ENCODE measurements at places on chromosomes 5 and 9.
A peak's percentile ranks its signal among the peaks of the same experiment; 100 is the strongest.

DNA sequence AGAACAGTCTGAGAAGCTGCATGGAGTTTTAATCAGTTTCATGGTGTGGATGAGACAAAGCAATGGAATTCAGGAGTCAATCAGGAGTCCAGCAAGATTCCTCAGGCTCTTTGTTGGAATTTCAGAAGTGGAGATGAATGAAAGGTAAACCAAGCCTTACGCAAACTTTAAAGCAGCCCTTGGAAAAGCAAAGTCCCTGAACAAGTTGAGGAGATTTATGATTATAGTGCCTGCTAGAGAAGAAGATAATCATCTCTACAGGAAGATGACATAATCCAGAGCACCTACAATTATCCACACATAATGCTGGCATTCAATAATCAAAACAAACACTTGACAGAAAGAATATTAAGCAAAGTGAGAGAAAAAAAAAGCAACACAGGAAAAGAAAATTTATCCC lies 1380.1 kb upstream of the NUDT12 start:
- DNase-seq = no peak

DNA sequence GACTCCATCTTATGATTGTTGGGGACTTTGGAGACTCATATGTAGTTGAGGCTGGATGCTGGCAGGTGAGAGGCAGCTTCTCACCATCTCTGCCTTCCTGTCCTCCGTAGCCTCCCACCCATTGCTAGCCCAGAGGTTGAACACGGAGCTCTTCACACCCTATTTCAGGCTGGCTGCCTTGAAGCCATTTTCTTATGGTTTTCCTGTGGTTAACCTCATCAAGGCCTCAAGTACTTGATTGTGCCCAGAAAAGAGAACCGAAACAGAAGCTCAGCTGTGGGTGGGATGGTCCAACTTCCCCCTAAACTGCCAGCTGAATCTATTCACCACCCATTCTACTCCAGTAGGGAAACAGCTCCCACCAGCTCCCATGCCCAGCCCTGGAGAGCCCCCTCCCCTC lies 102.9 kb downstream of the LIFR start:
- no peak for DNase-seq

DNA sequence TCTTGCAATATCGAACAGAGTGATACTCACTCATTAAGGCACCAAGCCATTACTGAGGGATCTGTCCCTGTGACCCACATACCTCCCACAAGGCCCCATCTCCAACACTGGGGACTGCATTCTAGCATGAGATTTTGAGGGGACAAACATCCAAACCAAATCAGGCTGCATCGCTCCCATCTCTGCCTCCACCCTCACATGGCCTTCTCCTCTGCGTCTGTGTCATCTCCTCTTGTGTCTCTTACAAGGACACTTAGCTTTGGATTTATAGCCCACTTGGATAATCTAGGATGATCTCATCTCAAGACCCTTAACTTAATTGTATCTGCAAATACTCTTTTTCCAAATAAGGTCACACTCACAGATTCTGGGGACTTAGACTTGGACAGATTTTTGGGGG lies 284.4 kb upstream of the DAP start:
- no peak for DNase-seq

- no peak for DNase-seq
These were observed 103.0 kb downstream of the PCSK5 start for GRCh38 chr9:75993434-75993833.

- no peak for DNase-seq
These were observed 224.6 kb downstream of the DRD1 start for GRCh38 chr5:175219366-175219765.

- no peak for DNase-seq
These were observed 145.7 kb downstream of the EBF1 start for GRCh38 chr5:158953929-158954534.

DNA sequence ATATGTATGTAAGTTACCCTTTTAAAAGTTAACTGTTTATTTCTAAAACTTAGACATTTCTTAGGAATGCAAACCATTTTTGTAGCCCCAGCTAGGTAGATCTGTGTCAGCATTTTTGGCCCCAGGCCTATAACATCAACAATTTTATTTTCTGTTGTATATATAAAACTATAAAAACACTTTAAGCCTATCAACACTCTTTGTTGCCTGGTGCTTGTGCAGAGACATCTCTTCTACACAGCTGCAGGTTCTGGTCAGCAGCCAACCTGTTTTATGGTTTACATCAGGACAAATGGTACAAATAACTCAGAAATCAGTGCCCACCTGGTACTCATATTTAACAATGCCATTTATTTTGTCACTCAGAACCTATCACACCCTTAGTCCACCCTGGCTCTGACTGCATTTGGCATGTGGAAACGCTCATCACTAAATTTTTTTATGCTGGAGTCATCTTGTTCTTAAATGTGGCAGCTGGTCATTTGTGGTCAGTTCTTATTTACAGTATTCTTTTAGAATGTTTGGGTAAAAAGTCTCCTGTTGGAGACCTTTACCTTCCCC lies 173.4 kb downstream of the DNAH5 start:
- DNase-seq = no peak

- DNase-seq = no peak
These were observed 35.6 kb downstream of the S1PR3 start for GRCh38 chr9:89026876-89027275.

DNA sequence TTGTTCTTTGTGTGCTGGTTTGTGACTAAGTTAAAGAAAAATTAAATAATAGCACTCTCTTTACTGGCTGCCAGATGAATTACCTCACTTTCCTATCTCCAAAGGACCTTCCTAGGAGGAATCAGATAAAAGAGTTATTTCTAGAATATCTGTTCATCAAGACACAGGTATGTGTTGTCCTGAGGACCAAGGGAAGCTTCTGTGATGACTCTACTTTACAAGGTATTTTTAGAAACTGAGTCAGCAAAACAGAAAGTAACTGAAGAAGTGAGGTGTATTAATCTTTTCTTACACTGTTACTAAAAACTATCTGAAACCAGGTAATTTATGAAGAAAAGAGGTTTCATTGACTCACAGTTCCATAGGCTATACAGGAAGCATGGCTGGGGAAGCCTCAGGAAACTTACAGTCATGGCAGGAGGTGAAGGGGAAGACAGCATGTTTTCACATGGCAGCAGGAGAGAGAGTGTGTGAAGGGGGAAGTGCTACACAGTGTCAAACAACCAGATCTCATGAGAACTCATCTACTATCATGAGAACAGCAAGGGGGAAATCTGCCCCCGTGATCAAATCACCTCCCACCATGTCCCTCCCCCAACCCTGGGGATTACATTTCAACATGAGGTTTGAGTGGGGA lies 189.2 kb upstream of the DMAC1 start:
- DNase-seq = no peak

GRCh38 chr9:101578378-101578777 lies 16.4 kb downstream of the PPP3R2 start:
- no peak for DNase-seq

- DNase-seq = no peak
These were observed 53.7 kb downstream of the LHFPL2 start for GRCh38 chr5:78594610-78595457.

- DNase-seq = no peak
These were observed 38.5 kb downstream of the ADAMTS16 start for GRCh38 chr5:5178580-5178979.

- no peak for DNase-seq
These were observed 214.3 kb upstream of the IRX1 start for GRCh38 chr5:3381206-3381825.

GRCh38 chr5:38267372-38267771 lies 9.0 kb downstream of the EGFLAM start:
- no peak for DNase-seq

GRCh38 chr9:37511016-37512010 lies 25.6 kb downstream of the POLR1E start:
- DNase-seq = no peak

- DNase-seq = no peak
These were observed 299.7 kb downstream of the IZUMO3 start for GRCh38 chr9:24245988-24246387.

- peak; percentile 59 for DNase-seq
These were observed 170.3 kb downstream of the PDZD2 start for GRCh38 chr5:31809050-31809870.

DNA sequence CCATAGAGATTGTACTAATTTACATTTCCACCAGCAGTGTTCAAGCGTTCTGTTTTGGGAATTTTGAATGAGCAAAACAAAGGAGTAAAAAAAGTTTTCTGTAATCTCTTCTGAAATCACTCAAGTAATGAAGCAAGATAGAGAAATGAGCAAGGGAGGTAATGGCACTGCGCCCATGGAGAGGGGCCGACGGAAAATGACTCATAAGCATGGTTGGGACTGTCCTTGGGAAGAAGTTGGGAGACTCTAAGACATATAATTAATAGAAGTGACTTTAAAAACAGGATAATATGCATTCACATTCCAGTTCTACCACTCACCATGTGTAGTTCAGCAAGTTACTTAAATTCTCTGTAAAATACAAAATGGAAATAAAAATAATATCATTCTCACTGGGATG lies 62.5 kb upstream of the C5orf46 start:
- no peak for DNase-seq

DNA sequence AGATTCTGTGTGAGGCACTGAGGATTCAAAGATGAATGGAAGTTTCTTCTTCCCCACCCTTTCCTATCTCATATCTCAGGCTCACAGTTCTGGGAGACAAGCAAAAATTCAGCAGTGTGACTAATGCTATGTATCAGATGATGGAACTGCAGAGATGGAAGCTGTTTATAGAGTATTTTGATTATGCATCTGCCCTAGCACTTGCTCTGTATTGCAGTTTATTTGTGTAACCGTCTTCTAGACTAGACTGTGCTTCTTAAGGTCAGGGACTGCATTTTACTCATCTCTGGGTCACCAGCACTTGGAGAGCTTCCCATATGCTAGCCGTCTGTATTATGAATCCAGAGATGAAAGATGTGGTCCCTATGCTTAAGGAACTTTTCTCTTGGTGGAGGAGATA lies 12.6 kb downstream of the CAVIN4 start:
- no peak for DNase-seq

GRCh38 chr5:134577796-134578577 lies 52.5 kb downstream of the JADE2 start:
- DNase-seq = peak; percentile 90

- no peak for DNase-seq
These were observed 347.6 kb upstream of the MPDZ start for GRCh38 chr9:13627071-13627470.

DNA sequence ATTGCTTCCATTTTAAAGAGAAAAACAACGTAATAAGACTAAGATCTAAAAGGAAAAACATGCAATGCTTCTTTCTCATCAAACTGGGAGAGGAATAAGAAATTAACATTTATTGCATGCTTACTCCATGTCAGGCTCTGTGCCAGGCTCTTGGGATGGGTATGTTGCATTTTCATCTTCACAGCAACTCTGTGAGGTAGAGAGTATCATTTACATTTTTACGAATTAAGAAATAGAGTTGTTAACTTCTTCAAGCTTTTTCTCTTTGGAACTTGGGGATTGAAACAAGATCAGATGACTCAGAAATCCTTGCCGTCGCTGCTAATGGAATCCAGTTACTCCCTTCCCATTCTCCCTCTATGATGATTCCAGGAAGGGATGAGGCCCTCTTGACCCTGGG lies 39.5 kb downstream of the PDE8B start:
- DNase-seq = no peak

DNA sequence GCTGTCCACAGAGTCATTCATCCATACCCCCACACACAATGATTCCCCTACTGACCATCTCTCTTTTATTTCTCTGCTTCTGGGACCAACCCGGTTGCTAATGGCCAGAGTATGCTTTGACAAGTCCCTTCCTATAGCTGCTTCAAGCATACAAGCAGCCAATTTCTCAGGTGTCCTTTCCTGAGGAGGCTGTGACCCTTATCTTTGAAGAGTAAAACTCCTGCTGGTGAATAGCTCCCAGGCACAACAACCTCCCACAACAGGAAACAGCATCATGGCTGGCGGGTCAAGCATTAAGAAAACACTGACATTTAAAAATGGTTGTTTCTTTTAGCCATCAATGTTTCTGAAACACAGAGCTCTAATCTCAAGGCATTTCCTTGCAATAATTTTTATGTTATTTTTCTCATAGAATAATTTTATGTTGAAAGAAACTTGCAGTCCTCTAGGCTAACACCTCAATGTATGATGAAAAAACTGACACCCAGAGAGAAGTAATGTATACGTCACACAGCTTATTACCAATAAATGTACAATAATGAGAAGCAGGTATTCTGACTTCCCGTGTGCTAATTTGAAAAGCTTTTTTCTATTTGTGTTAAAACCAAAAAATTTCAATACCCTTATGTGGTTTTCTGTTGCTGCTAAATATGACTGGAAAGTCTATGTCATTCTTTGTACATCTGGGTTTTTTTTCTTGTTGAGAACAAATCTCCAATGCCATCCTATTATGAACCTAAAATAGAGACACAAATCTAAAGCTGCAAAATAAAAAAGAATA lies 7.5 kb upstream of the PAM start:
- no peak for DNase-seq

GRCh38 chr9:124045830-124046177 lies 34.2 kb downstream of the LHX2 start:
- no peak for DNase-seq

- no peak for DNase-seq
These were observed 18.4 kb downstream of the OGN start for GRCh38 chr9:92385953-92386352.

DNA sequence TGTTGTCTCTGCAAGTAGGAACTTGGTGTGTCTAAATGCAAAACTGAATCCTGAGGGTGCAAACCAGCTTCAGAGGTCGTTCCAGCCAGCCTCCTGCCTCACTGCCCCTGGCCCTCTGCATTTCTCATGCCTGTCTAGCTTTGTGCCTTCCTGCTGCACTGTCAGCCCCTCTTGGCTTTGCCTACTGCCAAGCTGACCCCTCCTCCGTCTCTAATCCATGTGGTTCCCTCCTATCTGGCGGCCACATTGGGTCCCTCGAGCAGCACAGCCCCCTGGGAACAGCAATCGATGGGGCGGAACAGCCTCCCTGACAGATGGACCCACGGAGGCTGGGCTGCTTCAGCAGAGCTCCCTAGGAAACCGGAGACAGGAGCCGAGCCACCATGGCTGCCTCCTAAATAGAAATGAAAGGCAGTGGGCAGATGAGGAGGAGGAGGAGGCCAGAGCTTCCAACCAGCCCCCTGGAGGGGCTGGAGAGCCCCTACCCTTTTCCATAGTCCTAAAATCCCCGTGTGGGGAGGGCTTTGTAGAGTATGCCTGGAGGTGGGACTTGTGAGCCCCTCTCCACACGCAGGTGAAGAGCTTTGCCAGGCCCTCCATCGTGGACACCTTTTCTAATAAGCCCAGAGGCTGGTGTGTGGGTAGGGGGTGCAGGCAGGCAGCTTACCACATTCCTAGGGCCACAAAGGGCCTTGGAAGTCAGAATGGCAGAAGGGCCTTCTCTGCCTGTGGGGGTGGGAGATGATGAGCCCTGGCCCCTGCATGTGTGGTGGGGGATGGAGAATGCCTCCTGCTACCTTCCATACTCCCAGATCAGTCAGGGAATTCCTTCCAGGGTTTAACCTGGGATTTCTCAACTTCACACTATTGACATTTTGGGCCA lies 9.2 kb upstream of the CXXC5 start:
- DNase-seq = no peak

GRCh38 chr9:19522558-19522957 lies 113.7 kb downstream of the ACER2 start:
- DNase-seq = no peak

All from psoas muscle (tissue), 8 donors.